Effector CD4-positive, alpha-beta T cell (primary cell): ENCODE measurements at places on chromosomes 2 and 18.

DNA sequence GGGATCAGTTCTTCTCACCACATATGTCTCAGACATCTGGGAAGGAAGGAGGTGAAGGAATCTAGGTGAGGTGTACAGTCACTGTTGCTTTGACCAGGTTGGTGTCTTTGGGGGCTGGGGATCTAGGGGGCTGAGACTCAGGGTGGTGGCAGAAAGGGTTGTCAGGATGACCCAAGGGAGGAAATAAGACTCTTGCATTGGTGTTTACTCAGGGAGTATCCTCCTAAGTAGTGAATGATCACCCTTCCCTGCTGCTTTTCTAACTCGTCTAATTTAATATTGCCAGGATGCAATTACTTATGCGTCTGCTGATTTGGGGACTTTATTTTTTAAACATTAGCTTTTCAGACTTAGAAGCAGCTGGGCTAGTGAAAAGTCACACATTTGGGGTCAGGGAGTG, 127.8 kb upstream of the SIX3 start:
- no peak for DNase-seq

- DNase-seq = no peak
Observed at GRCh38 chr2:11676640-11677039, 6.6 kb upstream of the NTSR2 start.

- DNase-seq = no peak
Observed at GRCh38 chr2:60827369-60827768, 54.0 kb upstream of the REL start.

DNA sequence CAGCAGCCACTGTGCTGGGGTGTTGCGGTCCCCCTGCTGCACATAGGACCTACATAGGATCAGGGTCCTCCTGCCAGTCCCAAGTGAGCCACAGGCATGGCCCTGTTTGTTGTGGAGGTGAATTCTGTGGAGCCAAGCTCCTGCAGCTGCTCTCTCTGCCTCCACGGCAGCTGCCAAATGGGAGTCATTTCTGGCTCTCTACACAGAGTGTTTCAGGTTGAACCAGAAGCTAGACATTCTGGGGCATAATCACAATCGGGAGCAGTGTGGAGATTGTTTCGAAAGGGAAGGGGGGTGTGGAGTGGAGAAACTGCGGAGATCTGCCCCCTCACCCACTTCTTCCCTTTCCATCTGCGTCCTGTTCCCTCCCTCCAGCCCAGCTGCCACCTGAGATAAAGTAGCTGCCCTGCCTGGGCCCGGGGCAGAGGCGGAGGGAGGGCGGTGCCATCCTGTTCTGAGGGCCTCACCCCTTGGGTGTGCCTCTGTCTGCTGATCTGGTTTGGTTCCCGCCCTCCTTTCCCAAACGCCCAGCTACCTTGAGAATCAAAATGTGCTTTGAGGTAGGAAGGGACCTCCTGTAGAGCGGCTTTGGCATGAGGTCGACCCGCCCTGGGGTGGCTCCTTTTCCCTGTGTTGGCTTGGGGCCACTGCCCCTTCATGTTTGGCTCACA, 139.4 kb downstream of the WDSUB1 start:
- no peak for DNase-seq

DNA sequence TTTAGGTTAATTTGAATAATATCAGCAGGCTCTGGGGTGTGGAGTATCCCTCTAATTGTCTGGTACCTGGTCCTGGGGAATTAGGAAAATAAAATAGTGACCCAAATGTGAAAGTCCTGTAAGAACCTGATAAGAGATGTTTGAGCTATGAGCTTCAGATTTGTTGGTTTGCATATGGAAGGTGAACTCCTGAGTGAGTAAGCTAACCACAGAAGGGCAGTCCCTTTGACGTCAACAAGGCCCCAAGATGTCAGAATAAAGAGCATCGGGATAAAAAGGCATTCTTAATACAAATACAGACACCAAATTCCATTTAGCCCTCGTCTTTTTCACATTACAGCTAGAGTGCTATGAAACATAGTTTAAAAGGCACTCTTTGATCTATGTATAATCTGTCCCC, 1366.3 kb upstream of the TMEFF2 start:
- no peak for DNase-seq

- DNase-seq = no peak
Observed at GRCh38 chr2:153405196-153405595, 73.4 kb downstream of the RPRM start.

- no peak for DNase-seq
Observed at GRCh38 chr2:167127135-167127534, 238.9 kb downstream of the XIRP2 start.

DNA sequence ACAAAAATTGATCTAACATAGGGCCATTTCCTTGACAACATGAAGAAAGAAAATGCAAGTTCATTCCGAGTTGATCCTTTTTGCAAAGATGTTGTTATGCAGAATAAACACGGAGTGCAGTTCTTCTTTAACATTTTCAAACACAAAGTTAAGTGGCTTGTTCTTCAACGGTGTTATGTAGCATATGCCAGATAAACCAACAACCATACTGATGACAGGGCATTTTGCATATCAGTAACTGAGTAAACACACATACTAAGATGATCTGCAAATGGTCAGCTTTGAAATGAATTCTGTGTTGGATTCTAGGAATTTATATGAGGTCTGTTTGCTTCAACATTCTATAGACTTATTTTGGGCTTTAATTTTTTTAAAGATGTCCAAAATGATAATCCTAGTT, 266.4 kb downstream of the GPD2 start:
- no peak for DNase-seq

DNA sequence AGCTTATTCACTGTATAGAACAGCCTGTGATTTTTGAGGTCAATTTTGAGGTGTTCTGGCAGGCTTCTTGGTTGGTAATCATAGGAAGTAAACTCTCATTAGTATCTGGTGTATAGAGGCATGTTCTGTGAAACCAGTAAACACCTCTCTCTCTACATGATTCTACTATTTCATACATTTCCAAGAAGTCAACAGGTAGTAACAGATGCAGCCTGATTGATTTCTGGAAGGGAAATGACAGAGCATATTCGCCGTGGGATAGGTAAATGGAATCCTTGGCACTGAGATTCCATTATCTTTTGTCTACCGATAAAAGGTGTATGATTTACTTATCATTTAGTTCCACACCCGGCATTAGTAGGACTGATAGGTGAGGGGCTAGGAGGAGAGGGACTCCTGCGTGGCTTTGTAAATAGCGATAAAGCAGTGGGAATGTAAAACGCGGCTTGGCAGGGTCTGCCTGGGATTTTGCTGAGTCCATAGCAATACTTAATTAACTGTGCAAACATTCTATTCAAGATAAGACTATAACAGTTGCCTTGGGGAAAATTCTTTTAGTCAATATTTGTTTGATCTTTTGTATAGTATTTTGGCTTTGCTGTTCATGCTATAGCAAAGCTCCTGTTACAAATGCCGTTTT, 32.3 kb downstream of the LYPD6B start:
- DNase-seq = no peak

- DNase-seq = no peak
Observed at GRCh38 chr18:52409727-52410126, 69.7 kb downstream of the DCC start.

DNA sequence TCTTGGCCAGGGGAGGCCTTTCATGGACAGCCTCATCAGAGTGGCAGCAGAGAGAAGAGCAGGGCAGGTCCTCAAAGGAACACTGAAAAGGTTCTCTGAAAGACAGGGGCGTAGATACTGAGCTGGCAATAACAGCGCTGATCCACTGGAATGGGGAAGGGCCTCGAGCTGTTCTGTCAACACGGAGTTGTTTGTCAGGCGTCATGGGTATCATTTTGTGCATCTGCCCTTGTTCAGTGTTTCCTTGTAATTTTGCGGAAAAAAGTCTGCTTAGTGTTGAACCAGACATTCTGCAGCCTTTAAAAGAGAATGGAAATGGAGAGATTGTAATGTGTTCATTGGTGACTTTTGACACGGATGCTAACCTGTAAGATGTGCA, 21.5 kb downstream of the AGAP1 start:
- no peak for DNase-seq

- no peak for DNase-seq
Observed at GRCh38 chr18:58580623-58581022, 48.3 kb downstream of the ALPK2 start.
